ENCODE measurements at places on chromosomes 4 and X.

DNA sequence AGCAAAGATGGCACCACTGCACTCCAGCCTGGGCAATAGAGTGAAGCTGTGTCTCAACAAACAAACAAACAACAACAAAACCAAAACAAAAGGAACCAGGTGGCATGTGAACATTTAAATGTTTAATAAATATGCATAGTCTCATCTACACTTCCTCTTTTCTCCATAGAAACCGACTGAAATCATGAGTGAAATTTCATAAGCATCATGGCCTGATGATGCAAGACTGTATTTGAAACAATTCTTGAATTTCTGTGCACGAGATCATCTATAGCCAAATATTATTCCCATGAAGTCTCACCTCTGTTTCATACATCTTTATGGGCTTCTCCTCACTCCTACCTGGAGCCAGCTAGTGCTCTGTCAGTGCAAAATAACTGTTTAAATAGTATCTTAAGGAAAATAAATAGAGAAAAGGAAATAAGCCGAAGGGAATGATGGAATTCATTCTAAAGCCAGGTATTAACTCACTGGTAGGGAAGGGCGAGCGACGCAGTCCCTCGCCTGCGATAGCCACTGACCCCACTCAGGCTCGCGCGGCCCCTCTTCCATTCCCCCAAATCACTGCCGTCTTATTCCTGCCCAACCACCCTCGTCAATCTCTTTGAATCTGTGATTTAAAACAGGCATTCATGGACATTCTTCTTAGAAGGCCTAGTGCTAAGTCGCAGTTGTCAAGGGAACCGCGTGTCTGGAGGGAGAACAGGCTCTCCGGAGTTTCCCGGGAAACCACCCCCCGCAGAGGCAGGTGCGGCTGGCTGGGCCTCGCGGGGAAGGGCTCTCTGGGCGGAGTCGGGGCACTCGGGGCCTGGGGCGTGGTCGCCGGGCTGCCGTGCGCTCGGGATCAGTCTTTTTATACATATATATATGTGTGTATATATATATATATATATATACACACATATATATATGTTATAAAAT, 52.4 kb upstream of the TRIM2 start:
- no peak for DNase-seq

DNA sequence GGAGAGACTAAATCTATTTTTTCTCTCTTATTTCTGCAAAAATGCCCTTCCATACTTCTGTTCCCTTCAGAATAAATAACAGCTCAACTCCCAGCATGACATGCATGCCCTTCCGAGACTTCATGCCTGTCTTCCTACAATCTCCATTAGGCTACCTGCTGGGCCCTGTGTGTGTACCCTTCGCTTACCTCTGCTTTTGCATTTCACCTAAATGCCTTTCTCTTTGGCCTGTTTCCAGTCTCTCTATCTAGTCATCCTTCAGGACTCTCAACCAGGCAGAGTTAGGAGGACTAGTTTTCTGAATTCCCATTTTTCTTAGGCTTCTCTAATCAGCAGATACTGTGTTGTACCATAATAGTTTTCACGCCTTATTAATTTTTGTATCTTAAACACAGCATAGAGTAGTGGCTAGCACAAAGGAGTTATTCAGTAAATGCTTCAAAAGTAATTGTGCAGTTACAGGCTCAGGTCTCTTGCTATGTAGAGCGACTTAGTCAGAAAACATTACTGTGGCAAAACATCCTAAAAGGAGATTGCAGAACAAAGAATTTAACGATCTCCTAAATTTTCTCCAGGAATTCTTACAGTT, 20.5 kb downstream of the SEPTIN11 start:
- no peak for DNase-seq

GRCh38 chrX:136839196-136839595, 41.3 kb downstream of the RBMX start:
- no peak for DNase-seq

DNA sequence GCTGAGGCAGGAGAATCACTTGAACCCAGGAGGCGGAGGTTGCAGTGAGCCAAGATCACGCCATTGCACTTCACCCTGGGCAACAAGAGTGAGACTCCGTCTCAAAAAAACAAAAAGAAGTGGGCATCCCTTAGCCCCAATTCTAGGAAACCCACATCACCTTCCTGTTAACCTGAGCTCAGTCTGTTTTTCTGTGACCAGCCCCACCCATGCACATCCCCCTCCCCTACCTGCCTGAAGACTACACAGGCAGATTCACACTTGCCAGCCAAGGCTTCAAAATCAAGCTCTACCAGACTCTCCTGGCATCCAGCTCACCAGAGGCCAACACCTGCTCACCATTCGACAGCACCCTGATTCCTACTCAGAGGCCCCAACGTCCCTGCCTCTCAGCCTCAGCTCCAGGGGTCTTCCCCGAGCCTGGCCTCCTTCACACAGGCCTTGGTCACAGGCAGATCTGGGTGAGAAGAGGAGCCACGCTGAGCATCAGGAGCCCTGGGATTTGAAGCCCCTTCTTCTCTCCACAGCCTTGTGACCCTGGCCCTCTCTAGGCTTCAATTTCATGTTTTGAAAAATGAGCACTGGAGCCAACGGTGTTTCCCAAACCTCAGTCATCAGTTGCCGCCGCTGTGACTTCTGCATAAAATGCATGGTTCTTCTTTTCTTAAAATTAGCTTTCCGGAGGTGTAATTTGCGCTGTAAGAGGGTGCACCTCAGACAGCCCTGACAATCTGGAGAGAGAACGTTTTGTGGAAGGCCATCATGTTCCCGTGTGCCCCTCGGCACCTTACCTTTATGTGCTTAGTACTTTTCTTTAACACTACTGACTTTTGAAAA, 47.3 kb downstream of the JAKMIP1 start:
- DNase-seq, result no peak

- DNase-seq, result no peak
Measured at GRCh38 chrX:2708021-2708420, 16.9 kb downstream of the CD99 start.

- no peak for DNase-seq
Measured at GRCh38 chr4:65193985-65194384, 476.3 kb downstream of the EPHA5 start.

DNA sequence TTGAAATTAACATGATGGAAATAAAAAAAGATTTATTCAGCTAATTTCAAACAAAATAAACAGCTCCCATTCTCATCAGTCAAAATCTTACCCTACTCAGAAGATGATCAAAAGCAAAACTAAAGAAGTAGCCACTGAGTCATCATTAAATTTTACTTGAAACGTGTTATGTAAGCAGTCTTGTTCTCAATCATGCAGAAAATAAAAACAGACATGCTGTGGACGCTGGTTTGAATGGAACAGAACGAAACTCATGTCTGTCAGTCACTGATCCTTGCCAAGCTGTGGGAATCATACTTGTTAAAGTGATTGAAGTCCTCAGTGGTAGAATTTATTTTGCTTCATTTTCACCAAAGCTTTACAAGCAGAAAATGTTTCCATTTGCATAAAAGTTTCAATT, 77.2 kb upstream of the TLR3 start:
- DNase-seq, result no peak

DNA sequence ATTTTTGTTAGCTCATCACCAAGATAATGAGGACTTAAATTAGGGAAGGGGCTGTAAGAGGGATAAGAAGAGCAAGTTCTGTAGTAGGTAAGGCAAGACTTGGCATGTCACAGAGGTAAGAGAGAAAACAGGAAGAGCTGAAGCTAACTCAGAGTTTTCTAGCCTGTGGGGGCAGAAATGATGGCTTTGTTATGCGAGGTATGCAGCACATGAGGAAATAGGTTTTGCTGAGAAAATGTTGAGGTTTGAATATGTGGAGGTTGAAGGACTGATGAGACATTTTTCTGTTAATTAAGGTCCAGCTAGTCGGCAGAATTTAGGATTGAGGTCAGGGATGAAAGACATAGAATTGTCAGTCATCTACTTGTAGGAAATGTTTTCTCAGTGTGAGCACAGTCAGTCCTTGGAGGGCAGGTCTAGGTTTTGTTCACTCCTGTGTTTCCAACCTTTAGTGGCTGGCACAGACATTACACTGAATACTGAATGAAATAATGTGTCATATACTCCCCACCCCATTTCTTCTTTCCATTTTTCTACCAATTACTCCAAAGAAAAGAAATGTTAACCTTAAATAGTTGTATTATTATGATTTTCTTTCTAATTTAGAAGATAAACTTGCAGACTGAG, 154.0 kb upstream of the AADAT start:
- no peak for DNase-seq

- no peak for DNase-seq
Measured at GRCh38 chr4:53602390-53602789, 11.1 kb upstream of the LNX1 start.

- no peak for DNase-seq
Measured at GRCh38 chr4:185909972-185910371, 98.0 kb upstream of the SORBS2 start.

DNA sequence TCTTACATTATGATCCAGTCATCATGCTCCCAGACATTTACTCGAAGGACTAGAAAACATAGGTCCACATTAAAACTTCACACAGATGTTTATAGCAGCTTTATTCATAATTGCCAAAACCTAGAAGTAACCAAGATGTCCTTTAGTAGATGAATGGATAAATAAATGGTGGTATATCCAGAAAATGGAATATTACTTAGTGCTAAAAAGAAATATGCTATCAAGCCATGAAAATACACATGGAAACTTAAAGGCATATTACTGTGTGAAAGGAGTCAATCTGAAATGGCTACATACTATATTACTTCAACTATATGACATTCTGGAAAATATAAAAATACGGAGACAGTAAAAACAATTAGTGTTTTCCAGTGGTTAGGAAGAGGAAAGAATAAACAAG, 1039.1 kb upstream of the INTU start:
- DNase-seq, result no peak

DNA sequence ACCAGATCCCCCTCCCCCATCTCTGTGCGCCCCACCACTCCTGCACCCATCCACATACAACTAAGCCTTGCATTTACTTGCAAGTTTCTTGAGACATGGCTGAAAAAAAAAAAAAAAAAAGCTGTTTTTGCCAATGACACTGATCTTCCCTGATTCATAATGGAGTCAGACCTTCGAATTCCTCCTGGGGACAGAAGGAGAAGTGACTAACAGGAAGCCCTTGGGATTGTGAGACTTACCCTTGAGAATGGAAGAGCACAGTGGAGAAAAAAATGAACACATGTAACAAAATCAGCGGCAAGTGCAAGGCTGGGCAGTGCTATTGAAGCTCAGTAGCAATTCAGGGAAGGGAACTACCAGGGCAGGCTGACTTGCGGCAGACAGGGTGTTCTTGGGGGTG, 288.4 kb downstream of the BCOR start:
- DNase-seq, result no peak

DNA sequence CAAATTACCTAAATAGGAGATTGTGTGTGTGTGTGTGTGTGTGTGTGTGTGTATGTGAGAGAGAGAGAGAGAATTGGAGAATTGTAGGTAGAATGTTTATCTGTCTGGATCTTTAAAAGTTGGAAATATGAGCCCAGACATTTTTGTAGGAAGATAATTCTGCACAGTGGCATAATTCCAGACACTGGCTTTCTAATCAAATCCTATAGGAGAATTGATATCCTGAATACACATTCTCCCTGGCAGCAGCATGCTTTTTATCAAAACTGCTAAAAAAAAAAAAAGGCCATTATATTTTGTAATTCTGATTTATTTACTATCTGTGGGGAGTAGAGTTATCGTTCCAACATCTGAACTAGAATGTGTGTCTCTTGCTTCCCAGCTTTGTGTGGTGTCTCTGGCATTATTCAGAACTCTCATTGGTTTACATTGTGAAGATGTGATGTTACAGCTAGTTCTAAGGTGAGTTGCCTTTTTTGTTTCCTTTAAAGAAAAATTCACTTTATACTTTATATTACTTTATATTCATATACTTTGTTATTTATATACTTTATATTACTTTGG, 122.4 kb downstream of the GATB start:
- DNase-seq, result no peak

DNA sequence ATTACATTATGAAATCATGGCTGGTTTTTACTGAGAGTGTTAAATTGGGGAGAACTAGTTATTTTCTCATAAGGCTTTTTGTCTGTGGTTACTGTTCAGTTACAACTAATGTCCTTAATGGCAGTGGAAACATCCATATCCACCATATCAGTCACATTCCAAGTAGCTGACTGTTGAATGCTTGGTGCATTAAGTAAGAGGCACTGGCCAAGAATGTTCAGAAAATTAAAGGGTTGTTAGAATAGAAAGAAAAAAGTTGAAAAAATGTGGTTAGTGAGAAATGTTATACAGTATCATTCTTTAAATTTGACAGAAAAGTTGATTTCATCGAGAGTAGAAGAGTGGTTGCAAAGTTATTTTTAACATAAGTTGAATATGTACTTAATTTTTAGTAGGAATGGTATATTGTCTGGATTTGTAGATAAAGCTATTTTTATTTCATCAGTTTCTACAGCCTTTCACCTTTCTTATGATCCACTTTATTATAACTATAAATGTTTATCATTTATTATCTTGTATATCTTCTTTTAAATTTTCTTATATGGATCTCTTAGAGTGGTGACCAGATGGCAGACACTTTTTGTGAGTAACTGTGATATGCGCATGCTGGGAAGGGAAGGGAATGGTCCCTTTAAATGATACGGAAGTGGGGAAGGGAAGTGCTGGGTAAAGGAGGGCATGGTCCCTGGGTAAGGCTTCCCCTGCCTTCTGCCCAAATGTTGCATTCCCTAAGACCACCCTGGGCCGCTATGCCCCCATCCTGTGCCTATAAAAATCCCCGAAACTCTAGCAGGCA, 2407.1 kb downstream of the ARAP2 start:
- no peak for DNase-seq

- no peak for DNase-seq
Measured at GRCh38 chrX:12685541-12685940, 105.7 kb upstream of the PRPS2 start.

DNA sequence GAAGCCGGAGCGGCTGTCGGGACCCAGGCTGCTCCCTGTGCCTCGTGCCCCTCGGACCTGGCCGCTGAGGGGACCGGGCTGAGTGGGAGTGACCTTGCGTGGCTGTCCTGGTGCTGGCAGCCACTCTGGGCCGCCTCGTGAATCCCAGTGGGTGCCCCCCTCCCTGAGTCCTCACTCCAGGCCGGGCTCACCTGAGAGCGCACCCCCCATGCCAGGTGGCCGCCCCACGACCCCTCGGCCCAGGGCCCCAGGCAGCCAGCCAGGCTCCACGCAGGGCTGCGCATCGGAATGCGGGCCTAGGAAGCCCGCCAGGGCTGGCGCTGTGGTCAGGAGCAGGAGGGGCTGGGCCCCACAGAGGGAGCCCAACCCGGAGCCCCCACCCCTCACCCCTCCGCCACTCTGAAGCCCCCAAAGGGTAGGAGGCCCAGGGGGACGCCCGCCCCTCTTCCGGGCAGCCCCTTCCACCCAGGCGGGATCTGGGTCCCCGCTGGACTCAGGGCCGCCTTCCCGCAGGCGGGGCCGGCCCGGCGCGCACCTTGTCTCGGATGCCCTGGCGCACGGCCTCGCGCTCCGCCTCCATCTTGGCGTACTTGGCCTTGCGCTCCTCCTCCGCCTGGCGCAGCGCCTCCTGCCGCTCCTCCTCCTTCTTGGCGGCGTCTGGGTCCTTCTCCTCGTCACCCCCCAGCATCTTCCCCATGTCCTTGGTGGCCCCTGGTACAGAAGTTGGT, 33.9 kb downstream of the CPLX1 start:
- no peak for DNase-seq

Data from SIG-M5 (cell line).